Stimulated activated CD8-positive, alpha-beta memory T cell treated with anti-CD3 and anti-CD28 coated beads, Interleukin-7, amount 100 ng/mL, for 48 hours (primary cell): ENCODE measurements at places on chromosomes 3 and 15.

GRCh38 chr3:130900959-130901358 lies 7.1 kb downstream of the ATP2C1 start:
- no peak for DNase-seq

DNA sequence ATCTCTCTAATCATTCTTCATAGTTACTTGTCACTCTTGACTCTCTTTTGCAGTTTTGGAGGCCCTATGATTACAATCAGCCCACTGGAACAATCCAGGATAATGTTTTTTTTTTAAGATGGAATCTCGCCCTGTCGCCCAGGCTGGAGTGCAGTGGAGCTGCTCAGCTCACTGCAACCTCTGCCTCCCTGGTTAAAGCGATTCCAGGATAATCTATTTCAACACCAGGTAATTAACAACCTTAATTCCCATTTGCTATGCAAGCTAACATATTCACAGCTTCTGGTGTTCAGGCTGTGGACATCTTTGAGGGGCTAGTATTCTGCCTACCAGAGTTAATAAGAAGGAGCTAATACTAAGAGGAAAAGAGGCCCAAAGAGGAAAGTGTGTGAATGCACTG lies 1.1 kb upstream of the BLOC1S6 start:
- no peak for DNase-seq

DNA sequence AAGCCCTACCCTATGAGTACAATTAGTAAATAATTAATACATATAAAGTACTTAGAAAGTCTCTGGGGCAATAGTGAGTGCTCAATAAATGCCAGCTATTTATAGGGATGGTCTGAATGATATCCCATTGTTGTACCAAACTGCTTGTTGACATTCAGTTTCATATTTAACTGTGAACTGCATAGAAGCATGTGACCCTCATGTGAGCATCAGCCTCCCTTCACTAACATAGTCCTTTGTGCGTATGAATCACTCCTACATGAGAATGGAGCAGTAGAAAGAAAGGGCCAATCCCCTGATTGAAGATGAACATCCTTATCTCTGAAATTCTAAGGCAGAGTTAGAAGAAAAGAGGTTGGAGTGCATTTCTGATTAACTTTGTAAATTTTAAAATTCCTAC lies 68.7 kb upstream of the ATP10A start:
- DNase-seq: no peak

DNA sequence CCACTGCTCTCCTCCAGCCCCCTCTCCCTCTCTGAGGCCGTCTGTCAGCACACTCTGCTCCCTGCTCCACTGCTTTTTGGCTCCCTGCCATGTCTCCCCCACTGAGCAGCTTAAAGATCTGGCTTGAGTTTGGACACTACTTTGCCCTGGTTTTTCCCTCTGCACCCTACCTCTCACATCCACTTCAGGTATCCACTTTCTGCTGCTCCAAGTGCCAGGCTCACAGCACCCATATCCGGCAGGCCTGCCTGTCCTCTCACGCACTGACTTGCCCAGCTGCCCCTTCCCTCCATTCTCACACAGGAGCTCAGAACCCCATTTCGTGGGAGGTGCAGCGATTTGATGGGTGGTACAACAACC lies 3.7 kb downstream of the DUOX1 start:
- no peak for DNase-seq

DNA sequence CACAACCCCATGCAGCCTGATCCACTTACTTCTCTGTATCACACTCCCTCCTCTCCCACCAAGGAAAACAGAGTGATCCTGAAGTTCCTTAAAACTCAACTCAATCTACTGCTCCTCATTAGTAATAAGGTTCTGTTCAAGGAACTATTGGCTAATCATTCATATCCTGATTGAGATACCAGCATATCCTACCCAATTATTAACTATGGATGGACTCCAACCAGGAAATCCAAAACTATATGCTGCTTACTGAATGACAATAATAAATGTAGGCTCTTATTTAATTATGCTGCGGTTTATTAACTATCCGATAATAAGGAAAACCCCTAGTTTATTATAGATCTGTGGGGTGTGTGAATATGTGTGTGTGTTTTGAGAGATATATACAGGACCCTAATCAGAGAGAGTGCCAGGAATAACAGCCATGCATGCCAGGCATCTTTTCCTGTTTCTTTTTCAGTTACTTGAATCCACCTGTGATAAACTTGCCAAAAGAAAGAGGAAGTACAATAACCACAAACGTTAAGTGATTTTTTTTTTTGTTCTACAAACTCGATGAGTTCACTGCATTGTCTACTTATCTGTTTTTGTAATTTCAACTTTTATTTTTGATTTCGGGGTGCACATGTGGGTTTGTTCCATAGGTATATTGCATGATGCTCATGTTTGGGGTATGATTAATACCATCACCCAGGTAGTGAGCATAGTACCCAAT lies 1031.7 kb upstream of the CFAP20DC start:
- no peak for DNase-seq

DNA sequence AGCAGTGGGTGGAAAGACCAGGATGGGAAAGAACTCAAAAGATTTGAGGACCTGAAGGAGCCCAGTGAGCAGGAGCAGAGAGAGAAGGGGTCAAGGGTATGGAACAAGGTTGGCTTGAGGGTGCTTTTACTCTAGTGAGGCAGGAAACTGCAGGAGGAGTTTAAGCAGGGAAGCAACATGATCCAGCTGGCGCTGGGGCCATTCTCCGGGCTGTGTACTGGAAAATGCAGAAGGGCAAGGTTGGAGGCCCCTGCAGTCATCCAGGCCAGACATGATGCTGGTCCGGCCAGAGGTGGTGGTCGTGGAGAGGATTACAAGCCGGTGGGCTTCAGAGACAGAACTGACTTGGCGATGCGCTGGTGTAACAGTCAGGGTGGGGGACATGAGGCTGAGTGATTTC lies 81.8 kb downstream of the LSM3 start:
- no peak for DNase-seq

GRCh38 chr3:44557074-44557473 lies 2.1 kb downstream of the ZKSCAN7 start:
- DNase-seq: no peak

GRCh38 chr3:8765528-8765927 lies 3.9 kb downstream of the OXTR start:
- DNase-seq: no peak

- no peak for DNase-seq
Measured at GRCh38 chr3:71492974-71493771, 90.4 kb downstream of the FOXP1 start.
